B cell (primary cell): ENCODE measurements at places on chromosomes 1 and 21. TPM values are rescaled to one million over a fixed set of nuclear protein-coding genes. Genes with fewer than 3 reads are reported as not detected.

BLACAT1 gene
- total RNA-seq: 0.12 TPM in 1 of 2 replicates, not detected in the other

MMEL1 gene
- 0.22 TPM in 1 of 2 replicates, not detected in the other for total RNA-seq

CYP4Z1 gene
- total RNA-seq: not detected in 2 replicates

CDCA8 gene
- total RNA-seq: 1.3 and 1.5 TPM in 2 replicates

HMGB4 gene
- total RNA-seq: not detected in 2 replicates

AUNIP gene
- 0.27 TPM in 1 of 2 replicates, not detected in the other for total RNA-seq

C4BPA gene
- total RNA-seq: not detected in 2 replicates

ASCL5 gene
- total RNA-seq: not detected in 2 replicates

RXRG gene
- not detected in 2 replicates for total RNA-seq

OR2T6 gene
- not detected in 2 replicates for total RNA-seq

OR6N1 gene
- total RNA-seq: not detected in 2 replicates

IPO13 gene
- 17.1 and 19.7 TPM in 2 replicates for total RNA-seq

PLA2G2F gene
- not detected in 2 replicates for total RNA-seq

GABRD gene
- total RNA-seq: not detected in 2 replicates

UTS2 gene
- total RNA-seq: 5.0 and 5.5 TPM in 2 replicates

HPDL gene
- total RNA-seq: 0.79 and 0.85 TPM in 2 replicates

RGS16 gene
- total RNA-seq: 3.1 and 3.3 TPM in 2 replicates

ZBTB8B gene
- 0.02 and 0.05 TPM in 2 replicates for total RNA-seq

SYT6 gene
- not detected in 2 replicates for total RNA-seq

AMPD1 gene
- not detected in 2 replicates for total RNA-seq

MFSD2A gene
- total RNA-seq: 3.9 TPM in 2 replicates

RGS4 gene
- total RNA-seq: not detected in 2 replicates

RERE gene
- 132 and 146 TPM in 2 replicates for total RNA-seq

MYOM3 gene
- total RNA-seq: not detected in 2 replicates

INKA2 gene
- total RNA-seq: 6.4 and 6.5 TPM in 2 replicates

PTPRF gene
- total RNA-seq: 0.07 and 0.22 TPM in 2 replicates

OR10Z1 gene
- total RNA-seq: not detected in 2 replicates

RNF186 gene
- total RNA-seq: not detected in 2 replicates

FAF1 gene
- 58.4 and 61.1 TPM in 2 replicates for total RNA-seq

SPATA17 gene
- total RNA-seq: not detected in 2 replicates

SCYL3 gene
- total RNA-seq: 17.6 and 18.4 TPM in 2 replicates

C1orf21 gene
- total RNA-seq: 0.07 and 0.32 TPM in 2 replicates

ADORA3 gene
- total RNA-seq: 0.39 TPM in 1 of 2 replicates, not detected in the other

KANK4 gene
- not detected in 2 replicates for total RNA-seq

NIBAN1 gene
- total RNA-seq: 13.2 and 13.5 TPM in 2 replicates

CD5L gene
- total RNA-seq: 0.12 and 0.17 TPM in 2 replicates

S100A2 gene
- not detected in 2 replicates for total RNA-seq

IGSF5 gene
- total RNA-seq: not detected in 2 replicates

CDK18 gene
- 3.7 and 4.7 TPM in 2 replicates for total RNA-seq

FAM110D gene
- total RNA-seq: not detected in 2 replicates

MRAP gene
- total RNA-seq: not detected in 2 replicates

G0S2 gene
- not detected in 2 replicates for total RNA-seq

PADI2 gene
- 14.2 and 15.2 TPM in 2 replicates for total RNA-seq

CFHR2 gene
- total RNA-seq: not detected in 2 replicates

ARMH1 gene
- total RNA-seq: 10.2 and 11.4 TPM in 2 replicates

SERTAD4 gene
- not detected in 2 replicates for total RNA-seq

HCRTR1 gene
- total RNA-seq: 0.22 TPM in 2 replicates

PLA2G4A gene
- total RNA-seq: 0.15 TPM in 1 of 2 replicates, not detected in the other

PRKAB2 gene
- 17.1 and 18.3 TPM in 2 replicates for total RNA-seq

PCNX2 gene
- 34.7 and 35.8 TPM in 2 replicates for total RNA-seq

FCRLB gene
- 3.0 and 3.8 TPM in 2 replicates for total RNA-seq

CRYBG2 gene
- 1.8 and 3.3 TPM in 2 replicates for total RNA-seq

TMEM50A gene
- total RNA-seq: 59.4 and 62.6 TPM in 2 replicates

KLHDC8A gene
- 0.39 TPM in 1 of 2 replicates, not detected in the other for total RNA-seq

CCDC190 gene
- total RNA-seq: not detected in 2 replicates

RNU1-2 gene
- 4,377 and 4,541 TPM in 2 replicates for total RNA-seq

CD34 gene
- 0.05 TPM in 1 of 2 replicates, not detected in the other for total RNA-seq

C1orf159 gene
- 23.0 and 25.3 TPM in 2 replicates for total RNA-seq

LRRC38 gene
- not detected in 2 replicates for total RNA-seq

TNNI3K gene
- 0.52 TPM in 1 of 2 replicates, not detected in the other for total RNA-seq
